ENCODE measurements at places on chromosomes 6 and 20.
A peak's percentile ranks its signal among the peaks of the same experiment; 100 is the strongest.

DNA sequence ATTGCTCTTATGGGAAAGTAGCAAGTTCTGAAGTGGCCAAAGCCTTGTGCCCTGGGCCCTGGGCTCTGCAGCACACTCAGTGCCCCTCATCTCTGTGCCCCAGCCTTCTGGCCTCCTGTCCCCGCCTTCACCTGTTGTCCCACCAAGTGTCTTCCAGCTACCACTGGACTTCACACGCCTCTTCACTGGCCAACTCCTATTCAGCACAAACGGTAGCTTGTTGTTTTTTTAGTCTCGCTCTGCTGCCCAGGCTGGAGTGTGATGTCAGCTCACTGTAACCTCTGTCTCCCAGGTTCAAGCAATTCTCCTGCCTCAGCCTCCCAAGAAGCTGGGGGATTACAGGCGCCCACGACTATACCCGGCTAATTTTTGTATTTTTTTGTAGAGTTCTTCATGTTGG lies 4.8 kb downstream of the CCHCR1 start:
- no peak for DNase-seq

- DNase-seq: peak; percentile 48
Observed at GRCh38 chr20:63536241-63536977, 767 bp downstream of the PTK6 start.

- no peak for DNase-seq
Observed at GRCh38 chr6:136033416-136033815, 181.9 kb downstream of the PDE7B start.

DNA sequence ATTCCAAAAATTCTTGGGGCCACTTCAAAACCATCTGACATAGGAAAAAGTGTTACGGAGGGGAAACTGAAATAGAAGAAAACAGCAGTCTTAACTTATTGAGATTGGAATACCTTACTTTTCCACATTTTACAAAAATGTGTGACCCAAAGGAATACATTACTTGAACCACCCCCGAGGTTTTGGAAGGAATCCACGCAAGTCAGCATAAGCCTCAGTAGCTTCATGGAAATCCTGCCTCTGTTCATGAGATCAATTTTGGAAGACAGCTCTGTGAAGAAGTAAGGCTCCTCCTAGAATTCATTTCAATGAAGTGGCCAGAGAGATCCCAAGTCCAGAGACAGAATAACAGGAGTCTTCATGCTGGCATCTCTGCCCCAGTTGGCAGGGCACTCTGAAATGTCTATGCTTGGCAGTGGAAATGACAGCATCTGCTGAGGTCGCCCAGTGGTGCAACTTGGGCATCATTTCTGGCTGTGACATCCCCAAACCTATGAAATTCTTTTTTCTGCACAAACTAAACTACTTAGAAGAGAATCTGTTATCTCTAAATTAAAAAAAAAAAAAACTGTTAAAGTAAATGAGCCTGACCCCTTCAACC lies 132.5 kb downstream of the EPM2A start:
- no peak for DNase-seq

GRCh38 chr6:160462116-160462515 lies 113.9 kb downstream of the SLC22A3 start:
- DNase-seq: no peak

DNA sequence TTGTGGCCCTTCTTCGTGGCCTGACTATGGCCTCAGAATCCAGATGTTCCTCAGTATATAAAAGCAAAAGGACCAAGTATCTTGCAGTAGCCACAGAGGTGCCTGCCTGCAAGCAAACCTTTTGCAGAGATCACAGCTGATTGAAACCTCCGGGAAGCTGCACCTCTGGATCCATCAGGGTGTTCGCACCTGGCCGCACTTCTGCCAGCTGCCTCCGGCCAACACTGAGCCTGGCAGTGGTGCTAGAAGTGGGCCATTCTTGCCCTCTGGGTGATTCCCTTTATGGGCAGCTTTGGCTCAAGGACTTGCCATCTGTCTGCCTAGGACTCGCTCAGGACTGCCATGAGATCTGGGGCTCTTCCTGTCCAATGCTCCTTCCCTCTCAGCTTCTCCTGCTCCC lies 214.6 kb upstream of the ECI2 start:
- no peak for DNase-seq

- DNase-seq: no peak
Observed at GRCh38 chr6:131548441-131548840, 24.6 kb upstream of the ARG1 start.

DNA sequence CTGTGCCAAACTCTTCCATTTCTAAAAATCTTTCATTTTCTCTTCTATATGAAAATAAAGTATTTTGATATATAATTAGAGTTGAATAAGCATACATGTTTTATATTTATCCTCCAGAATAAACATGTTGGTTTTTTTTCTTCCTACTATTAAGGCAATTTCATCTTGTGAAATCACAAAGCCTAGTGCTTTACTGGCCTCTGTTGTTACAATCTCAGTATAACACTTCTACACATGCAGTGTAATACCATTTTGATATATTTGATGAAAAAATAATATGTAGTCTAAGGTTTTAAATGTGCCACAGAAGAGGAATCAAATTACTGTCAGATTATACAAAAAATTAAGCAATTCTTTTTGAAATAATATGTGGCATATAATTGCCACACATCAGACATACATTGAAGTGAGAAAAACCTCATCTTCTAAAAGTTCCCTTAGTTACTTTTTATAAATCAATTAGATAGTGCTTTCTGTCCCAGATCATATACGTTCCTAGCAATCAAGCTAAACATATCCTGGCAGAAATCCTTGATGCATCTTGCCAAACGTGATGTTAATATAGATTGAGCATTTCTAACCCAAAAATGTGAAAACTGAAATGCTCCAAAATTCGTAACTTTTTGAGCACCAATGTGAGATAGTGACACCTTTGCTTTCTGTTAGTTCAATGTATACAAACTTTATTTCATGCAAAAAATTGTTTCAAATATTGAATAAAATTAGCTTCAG lies 225.1 kb upstream of the MANEA start:
- no peak for DNase-seq

DNA sequence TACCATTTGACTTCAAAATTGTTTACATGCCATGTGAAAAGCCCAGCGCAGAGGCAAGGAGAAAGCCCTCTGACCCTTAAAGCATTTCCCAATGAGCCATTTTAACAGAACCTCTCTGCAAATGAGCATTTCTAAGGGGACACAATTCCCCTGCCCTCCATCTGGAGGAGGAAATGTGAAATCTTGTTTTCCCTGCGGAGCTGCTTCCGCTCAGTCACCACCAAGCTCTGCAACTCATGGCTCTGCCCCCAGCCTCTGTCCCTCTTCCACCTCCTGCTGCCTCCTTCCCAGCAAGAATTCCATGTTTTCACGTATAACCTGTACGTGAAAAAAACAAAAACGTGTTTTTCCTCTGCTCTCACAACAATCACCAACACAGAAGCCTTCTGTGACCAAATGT lies 12.3 kb downstream of the RIN2 start:
- DNase-seq: no peak

GRCh38 chr6:33959661-33960344 lies 156.0 kb upstream of the MLN start:
- DNase-seq: no peak

DNA sequence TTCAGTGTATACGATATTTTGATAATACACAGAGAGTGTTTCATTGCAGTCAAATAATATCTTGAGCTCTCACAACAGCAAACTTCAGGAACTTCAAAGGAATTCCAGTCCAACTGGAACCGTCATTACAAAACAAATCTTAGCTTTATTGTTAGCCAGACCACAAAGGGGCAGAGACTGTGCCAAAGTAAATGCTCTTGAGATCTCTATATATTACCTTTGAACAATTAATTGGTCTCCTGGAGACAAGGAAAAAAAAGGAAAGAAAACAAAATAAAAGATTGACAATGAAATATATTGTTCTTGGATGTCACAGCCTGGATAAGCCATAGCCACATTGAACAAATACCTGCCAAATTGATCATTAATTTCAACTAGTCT lies 70.0 kb downstream of the FOXC1 start:
- no peak for DNase-seq

DNA sequence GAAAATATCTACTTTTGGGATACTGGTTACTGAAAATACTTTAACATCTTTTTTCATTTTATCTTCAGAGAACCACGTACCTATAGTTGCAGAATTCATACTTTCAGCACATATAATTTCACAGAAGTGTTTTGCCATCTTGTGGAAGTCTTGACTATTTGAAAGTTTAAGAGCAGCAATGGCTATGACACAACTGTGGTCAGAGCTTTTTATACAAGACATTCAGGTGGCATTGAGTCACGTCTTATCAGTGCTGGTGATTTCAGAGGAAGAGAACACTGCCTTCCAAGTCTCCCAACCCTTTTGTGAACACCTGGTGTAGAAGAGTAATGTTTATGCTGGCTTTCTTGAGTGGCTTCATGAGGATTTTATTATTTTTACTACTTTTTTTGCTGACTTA lies 171.6 kb downstream of the ARID1B start:
- DNase-seq: no peak

GRCh38 chr6:121686611-121687023 lies 251.2 kb downstream of the GJA1 start:
- no peak for DNase-seq

DNA sequence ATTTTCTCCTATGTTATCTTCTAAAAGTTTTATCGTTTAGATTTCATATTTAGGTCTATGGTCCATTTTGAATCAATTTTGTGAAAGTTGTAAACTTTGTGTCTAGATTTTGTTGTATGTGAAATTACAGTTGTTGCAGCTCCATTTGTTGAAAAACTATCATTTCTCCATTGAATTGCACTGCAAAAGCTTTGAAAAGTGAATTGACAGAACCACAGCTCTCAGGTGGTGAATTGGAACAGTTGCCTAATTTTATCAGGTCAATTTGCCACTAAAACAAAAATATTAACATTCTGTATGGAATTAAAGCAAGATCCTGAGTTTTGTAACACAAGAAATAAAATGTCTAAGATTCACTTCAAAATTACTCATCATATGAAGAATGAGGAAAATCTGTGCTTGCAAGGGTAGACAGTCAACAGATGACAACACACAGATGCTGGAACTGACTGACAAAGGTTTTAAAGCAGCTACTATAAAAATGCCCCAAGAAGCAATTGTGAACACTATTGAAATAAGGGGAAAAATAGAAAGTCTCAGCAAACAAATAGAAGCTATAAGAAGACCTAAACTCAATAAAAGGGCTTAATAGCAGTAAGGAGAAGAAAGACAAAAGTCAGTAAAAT lies 346.7 kb downstream of the PAX1 start:
- DNase-seq: no peak

- DNase-seq: no peak
Observed at GRCh38 chr6:47865206-47865605, 83.4 kb downstream of the OPN5 start.

- no peak for DNase-seq
Observed at GRCh38 chr6:111976139-111976538, 77.8 kb upstream of the CCN6 start.

DNA sequence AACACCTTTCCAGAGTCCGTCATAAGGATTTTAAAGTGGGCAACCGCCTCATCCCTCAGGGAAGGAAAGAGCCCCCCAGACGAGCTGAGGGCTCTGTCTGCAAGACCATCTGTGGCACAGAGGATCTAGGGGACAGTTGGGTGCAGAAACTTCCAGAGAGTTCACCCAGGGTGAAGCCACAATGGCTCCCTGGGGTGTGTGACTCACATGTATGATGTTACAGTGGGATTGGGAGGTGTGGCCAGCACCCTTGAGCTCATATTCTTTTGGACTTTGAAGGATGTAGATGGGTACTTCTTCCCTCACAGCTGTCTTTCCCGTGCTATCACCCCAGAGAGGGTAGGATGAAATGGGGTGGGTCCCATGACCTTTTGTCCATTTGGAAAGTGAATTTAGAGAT lies 95.5 kb downstream of the NCR2 start:
- DNase-seq: no peak

DNA sequence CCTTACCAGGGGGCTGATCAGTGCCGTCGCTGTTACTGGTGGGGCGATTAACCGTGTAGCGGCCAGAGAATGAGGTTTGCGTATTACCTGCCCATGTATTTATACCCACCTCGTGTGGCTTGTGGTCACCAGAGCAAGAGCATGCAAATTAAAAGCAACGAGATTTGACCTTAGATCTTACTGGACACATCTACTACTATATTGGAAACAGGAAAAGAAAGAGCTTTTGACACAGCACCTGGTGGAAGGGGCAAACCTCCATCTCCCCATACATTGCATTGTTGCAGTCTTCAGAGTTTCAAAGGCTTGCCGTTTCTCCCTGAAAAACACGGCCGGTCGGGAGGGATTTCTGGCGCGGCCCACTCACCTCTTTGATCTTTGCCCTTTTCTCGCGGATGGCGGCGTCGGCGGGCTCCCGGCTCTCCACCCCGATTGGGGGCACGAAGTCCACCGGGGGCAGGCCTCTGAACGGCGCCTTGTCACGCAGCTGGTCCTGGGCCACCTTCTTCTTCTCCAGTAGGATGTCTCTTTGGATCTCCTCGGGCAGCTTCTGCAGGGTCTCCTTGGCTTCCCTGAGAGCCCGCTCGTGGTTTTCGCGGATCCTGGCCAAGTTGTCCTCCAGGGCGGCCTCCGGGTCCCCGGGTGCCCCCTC lies 1.3 kb downstream of the MAN1A1 start:
- peak; percentile 41 for DNase-seq

DNA sequence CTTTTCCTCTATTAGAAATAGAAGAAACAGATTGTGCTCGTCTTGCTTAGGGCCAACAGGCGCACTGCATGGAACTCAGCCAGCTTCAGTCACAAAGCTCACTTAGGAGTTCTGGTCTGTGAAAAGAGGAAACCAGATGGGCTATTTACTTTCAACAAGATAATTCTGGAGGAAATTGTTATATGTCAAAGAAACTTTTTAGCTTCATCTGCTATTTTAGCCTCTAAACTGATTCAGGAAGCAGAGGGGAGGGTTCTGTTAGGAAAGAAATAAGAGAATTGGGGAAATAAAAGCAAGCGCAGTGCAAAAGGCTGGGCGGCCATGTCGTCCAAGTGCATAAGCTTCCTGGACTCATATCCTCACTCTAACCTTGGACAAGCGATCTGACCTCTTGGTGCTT lies 21.3 kb downstream of the PRKN start:
- DNase-seq: no peak

DNA sequence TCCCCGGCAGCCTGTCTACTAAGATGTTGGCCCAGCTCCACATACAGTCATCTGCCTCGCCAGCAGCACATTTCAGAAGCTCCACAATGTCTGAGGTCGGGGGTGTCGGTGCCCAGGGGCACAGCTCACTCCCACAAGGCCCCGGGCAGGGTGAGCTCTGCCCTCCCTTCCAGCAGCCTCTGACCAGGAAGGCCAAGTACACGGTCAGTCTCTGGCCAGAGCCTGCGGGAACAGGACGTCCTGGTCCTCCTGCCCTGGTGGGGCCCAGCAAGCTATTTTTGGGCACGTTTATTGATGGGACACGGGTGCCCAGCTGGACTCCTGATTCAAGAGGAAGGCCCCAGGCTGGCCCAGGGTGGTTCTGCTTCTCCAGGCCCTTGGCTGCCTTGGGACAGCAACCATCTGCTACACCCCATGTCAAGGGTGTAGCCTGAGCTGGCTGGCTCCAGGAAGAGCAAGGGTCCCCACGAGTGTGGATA lies 114.9 kb upstream of the PTPN1 start:
- DNase-seq: no peak

- DNase-seq: peak; percentile 51
Observed at GRCh38 chr20:32581839-32582658, 3.1 kb downstream of the NOL4L start.

- no peak for DNase-seq
Observed at GRCh38 chr6:163806755-163807499, 392.4 kb downstream of the QKI start.

GRCh38 chr6:154528310-154528915 lies 17.9 kb upstream of the CNKSR3 start:
- DNase-seq: no peak

- DNase-seq: no peak
Observed at GRCh38 chr6:46821458-46821881, 28.3 kb downstream of the MEP1A start.

- DNase-seq: no peak
Observed at GRCh38 chr6:7085911-7086310, 21.9 kb upstream of the RREB1 start.
